ENCODE measurements at places on chromosomes 3 and 15.

- DNase-seq: no peak
Measured at GRCh38 chr15:57432141-57432741, 55.9 kb downstream of the CGNL1 start.

DNA sequence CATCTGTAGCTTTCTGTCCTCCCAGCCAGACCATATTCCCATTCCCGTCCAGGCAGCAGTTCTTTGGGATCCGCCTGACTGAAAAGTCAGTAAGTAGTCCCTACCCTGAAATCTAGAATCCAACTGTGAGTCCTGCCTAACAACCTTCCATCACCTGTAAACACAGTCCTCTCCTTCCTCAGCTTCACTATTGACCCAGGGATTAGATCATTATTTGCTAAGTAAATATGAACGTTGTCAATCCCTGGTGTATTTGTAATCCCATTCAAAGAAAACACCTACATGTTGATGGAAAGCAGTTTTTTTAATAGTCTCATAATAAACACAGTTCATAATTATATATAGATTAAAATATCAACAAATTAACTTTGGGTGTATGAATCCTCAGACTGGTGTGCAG lies 732 bp downstream of the SAXO2 start:
- DNase-seq: no peak

GRCh38 chr3:108415661-108416060 lies 94.7 kb downstream of the MYH15 start:
- no peak for DNase-seq

GRCh38 chr15:44145495-44145894 lies 49.6 kb downstream of the FRMD5 start:
- DNase-seq: no peak

DNA sequence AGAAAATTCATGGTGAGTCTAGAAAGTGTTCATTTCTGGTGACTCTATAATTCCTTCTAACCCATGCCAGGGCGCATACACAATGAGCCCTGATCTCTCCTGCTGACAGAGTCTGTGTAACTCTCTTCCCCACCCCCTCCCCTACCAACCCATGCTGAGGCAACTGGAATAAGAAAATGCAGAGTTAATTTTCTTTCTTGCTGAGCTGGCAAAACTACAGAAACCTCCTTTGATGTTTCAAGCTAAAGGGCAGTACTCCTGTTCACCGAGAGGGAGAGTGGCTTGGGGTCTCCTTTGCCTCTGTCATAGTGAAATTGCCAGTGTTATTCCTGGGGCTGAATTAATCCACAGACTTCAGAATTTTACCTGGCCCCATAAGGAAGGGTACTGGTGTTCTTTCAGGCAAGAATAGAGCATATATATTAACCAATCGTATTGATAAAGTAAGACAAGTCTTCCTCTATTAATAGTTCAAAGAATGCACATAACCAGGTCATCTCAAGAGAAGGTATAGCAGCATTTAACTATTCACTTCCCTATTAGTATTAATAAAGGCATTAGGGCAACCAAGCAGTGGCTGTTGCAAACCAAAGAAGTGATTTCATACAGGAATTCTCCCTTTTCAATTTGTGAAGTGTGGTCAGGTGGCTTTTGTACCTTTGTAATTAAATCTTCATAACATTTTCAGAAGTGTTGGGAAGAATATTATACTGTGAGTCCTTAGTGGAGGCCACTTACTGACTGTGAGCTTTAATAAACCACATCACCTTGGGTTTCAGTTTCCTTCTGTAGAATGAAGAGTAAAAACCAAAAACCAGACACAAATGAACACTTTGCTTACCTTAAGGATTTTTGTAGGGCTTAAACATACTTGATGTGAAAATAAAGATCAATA lies 4.1 kb downstream of the GAP43 start:
- DNase-seq: peak; percentile 18

GRCh38 chr15:31148297-31149087 lies 47.0 kb upstream of the TRPM1 start:
- no peak for DNase-seq

DNA sequence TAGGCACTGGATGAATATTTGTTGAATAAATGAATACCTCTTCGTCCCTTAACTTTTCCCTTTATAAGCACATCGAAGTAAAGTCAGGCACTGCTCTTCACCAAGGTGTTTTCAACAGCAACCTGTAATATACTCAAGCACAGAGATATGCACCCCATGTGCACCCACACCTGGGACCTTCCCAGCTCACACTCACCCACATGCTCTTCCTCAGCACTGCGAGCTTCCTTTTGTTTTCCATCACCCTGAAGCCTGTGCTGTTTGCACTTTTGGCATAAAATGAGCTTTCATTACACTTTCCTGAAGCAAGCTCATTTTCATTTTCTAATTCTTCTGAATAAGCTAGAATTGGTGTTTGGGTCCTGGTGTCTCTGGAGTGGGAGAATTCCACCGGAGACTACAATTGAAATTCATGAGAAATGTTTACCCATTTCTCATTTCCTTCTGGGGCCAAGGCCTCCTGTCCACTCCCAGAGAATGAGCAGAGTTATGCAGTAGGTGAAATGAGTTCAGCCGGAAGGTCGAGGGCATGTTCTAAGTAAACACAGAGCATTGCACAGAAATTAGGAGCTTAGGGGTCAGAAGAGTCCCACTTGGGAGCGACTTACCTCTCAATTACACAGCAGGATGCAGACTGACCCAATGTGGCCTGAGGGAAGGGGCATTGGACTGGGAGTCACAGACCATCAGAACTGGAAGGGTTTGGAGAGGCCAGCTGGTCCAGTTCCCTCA lies 15.0 kb downstream of the MASP1 start:
- DNase-seq: no peak

GRCh38 chr3:58018892-58019742 lies 10.9 kb downstream of the FLNB start:
- DNase-seq: no peak

DNA sequence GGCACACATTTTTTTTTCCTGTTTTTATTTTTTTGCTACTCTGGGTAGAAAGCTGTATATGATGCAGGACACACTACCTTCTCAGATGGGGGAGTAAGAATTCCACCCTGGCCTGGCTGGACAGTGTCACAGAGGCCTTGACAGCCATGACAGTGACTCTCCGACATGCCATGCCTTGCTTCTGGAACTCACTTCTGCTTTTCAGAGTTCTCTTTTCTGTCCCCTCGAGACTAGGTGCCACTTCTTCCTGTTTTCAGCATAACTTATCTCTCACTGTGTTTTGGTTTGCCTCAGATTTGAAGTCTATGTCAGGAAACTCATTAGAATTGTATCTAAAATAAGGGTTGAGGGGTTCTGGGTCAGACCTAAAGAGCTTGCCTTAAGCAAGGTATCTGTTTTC lies 69.1 kb upstream of the SEC13 start:
- DNase-seq: peak; percentile 52

DNA sequence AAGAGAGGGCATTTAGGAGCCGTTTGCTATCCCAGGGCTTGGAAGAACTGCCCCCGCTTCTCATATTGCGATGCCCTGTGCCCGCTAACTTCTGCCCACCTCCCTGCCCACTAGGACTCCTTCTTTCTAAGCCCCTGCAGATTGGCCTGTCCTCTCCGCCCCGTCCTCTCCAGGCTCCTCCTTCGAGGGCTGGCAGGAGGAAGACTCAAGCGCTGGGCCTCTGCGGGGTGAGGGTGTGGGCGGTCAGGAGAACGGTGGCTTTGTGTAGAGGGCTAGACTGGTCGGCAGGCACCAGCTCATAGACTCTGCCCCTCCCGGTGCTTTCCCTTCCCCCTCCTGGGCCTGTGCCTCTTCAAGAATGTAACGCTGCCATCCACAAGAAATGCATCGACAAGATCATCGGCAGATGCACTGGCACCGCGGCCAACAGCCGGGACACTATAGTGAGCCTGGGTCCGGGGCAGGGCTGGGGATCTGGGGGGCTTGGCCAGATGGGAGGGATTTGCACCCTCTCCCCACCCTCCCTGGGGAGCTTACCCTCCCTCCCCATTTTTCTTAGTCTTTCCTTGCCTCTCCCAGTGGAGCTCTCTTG lies 21.9 kb downstream of the PRKCD start:
- DNase-seq: no peak

- DNase-seq: peak; percentile 37
Measured at GRCh38 chr3:104628185-104628789, 738.4 kb upstream of the ALCAM start.

GRCh38 chr15:68421115-68421551 lies 10.8 kb downstream of the ITGA11 start:
- DNase-seq: no peak

DNA sequence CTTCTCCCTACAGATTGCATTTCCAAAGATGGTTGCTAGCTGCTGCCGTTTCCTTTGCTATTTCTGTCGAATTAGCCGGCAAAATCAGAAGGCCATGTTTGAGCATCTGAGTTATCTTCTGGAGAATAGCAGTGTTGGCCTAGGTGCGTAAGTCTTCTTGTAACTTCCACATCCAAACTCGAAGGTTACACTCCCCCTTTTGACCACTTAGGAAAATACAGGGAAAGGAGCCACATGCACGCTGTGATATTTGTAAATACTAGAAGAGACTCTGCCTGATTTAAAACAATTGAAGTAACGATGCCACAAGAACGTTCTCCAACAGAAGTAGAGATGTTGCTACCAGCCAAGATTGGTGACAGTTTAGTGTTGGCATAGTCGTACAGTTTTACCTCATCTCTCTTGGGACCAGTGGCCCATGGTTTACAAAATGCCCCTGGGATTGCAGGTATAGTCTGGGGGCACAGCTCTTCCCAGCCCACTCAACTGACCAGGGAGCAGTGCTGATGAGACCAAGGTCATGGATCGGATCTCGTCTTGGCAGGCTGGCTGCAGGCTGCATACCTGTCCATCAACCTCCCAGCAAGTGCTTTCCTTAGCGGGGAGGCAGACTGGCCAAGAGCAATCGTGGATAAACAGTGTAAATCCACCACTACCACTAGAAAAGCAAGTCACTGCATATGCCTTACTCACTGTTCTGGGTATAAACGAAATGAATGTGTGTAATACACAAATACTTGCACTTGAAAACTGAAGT lies 268.4 kb upstream of the CHRM5 start:
- no peak for DNase-seq

DNA sequence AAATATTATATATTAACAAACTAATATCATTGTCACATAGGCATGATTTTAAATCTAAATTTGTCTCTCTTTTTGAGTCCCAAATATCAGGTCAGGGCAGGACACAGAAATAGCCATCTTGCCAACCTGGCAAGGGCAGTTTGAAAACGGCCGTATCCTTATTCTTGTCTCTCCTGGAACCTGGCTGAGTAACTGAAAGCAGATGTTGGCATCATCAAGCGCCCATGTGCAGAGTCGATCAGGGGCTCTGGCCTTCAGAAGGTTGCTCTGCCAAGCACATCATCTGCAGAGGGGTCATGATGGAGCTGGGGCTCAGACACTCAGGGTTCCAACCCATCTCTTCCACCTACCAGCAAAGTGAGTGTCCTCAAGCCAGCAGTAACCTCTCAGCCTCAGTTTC lies 55.2 kb upstream of the OCA2 start:
- no peak for DNase-seq

GRCh38 chr15:95598251-95598855 lies 732.1 kb upstream of the NR2F2 start:
- DNase-seq: no peak

DNA sequence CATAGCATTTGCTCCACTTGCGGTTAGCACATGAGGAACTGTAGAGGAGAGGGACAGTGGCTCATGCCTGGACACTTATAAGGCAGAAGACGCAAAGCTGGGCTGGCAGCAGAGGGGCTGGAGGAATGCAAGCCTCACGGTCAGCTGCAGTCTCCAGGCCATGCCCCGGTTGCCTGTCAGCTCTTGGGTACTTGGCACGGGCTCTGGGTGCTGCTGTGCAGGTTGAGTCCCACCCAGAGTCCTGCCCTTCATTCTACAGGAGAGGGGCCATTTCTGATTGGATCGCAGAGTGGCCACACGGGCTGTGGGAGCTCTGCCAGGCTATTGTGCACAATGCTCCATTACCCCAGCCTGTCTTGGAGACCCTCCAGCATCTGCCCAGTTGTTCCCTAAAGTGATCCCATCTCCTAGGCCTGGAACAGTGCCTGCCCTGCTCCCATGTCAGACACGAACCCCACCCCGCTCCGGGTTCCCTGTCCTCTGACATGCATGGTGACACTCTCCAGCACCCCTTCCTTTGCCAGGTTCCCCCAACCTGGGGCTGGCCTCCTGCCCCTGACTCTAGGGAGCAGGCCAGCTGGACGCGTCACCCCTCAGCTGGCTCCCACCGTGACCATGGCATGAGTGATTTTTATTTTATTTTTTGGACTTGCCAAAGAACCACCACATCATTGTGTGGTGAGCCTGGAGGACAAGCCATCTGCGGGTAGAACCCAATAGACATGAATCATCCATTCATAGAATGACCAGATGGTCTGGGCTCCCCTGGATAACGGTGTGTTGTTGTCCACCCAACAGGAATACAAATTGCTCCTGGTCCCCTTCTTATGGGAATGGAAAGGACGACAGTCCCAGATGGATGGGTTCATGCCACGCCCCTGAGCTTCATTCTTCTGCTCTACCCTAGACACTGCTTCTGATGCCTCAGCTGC lies 51.0 kb upstream of the KLF13 start:
- no peak for DNase-seq

GRCh38 chr3:101676765-101677435 lies at the start of gene ZBTB11:
ZBTB11 (minus strand) TSS chr3:101677132; CDS start chr3:101676914, 218 bp downstream.
- peak; percentile 96 for DNase-seq

GRCh38 chr3:134249935-134250716 lies 533 bp downstream of the RYK start:
- peak; percentile 64 for DNase-seq

GRCh38 chr3:29171043-29171990 lies 109.6 kb upstream of the RBMS3 start:
- peak; percentile 6 for DNase-seq

- no peak for DNase-seq
Measured at GRCh38 chr15:69034352-69034751, 19.9 kb downstream of the NOX5 start.

DNA sequence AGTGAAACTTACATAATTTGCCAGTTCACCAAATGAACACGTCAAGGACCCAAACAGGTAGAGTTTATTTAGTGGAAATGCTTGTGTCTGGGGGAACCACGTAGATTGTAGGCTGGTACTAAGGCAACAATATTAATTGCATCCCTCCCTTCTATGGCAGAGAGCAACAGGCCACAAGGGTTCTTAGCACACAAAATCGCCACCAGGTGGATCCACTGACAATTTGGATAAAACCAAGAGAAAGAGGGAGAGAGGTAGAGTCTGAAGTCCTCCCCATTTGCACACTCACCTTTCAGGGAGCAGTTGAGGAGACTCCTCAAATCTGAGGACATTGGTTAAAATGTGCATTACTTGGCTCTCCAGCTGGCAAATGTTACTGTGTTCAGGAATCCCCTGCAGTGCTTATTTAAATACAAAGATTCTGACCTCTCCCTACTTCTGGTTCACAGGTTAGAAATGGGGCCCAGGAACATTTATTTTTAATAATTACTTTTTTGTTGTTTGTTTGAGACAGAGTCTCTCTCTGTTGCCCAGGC lies 181.0 kb upstream of the FEZF2 start:
- no peak for DNase-seq

- DNase-seq: no peak
Measured at GRCh38 chr3:67635257-67635656, 19.2 kb downstream of the SUCLG2 start.

GRCh38 chr3:157112536-157112935 lies 47.4 kb downstream of the CCNL1 start:
- DNase-seq: no peak

All from GM10248 (cell line).